Retinal pigment epithelial cell (primary cell): ENCODE measurements at places on chromosomes 7 and 10.

DNA sequence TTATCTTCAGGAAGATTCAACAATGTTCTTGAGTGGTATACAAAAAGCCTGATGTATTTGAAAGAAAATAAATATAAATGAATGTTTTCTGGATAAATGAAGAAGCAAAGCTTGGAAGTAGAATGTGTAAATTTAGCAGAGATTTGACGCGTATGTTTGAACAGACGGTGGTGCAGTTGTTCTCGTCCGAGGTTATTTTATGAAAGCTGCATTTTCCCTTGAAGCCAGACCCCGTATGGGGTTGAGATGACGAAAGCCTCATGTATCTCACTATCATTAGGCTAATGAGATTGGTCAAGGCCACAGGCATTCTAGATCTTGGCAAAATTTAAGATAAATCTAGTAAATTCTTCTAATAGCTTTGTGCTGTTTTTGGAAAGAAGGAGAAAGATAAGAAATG is 195.2 kb downstream of the NXPH1 start:
- DNase-seq = no peak

DNA sequence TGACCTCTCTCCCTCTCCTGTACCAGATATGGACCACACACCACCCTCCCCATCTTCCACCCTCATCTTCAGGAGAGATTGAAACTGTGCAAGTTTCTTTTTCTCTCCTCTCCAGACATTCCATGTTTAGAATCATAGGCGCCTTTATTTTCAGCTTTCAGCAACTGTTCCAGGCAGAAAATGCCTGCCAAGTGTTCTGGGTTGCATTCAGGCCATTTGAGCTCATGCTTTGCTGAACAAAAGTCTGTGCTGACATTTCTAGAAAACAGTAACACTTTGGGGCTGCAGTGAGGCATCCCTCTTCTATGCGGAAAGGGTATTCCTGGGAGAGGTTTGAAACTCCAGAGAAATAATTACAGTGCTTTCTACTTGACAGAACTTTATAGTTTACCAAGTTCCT is 361.7 kb downstream of the GPAM start:
- DNase-seq = no peak

DNA sequence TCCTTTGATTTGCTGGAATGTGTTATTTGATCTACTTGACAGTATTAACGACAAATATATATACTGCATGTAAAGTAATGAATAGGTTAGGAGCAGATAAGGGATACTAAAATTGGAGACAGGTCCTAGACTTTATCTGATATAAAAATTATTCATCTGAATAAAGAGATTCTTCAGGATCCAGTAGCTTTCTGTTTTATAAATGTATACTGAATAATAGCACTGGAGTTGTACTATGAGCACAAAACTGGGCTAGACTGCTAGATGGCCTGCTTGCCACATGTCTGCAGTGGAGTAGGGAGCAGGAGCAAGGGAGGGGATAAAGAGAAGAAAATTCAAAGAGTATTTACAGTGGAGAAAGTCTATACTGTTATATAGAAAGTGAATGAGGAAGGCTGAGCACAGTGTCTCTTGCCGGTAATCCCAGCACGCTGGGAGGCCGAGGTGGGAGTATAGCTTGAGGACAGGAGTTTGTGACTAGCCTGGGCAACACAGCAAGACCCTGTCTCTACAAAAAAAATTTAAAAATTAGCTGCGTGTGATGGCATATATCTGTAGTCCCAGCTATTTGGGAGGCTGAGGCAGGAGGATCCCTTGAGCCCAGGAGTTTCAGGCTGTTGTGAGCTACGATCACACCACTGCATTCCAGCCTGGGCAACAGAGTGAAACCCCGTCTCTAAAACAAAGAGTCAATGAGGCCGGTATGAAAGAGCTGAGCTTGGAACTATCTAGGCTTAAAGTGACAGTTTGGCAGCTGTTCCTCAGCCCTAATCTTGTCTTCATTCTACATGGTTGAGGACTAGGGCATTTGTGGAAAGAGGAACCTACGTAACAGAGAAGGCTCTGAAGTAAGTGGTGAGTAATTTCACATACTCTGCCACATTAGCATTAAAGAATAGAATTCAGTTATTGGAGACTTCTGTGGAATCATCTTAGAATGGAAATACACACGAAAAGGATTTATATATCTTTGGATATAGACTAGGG is 41.8 kb downstream of the CD36 start:
- DNase-seq = no peak

GRCh38 chr7:124800386-124800785 is 34.8 kb upstream of the GPR37 start:
- no peak for DNase-seq

DNA sequence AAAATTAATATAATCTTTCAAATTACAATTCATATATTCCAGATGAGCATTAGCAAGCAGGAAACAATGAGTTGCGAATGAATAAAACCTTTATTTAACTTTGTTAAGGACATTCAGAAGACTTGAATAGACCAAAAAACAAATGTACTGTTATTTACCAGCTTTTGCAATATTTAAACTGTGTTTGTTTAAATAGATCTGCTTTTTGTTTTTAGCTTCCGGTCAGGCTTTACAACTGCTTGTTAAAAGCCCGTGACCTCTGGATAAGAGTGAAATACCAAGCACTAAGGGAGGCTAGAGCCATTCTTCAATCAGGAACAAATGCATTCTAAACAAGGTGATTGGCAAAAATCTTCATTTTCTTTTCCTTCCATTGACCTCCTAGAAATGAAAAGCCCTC is 184.9 kb upstream of the GNAI1 start:
- no peak for DNase-seq

- DNase-seq = no peak
Measured at GRCh38 chr10:128055061-128055868, 71.0 kb downstream of the MKI67 start.

DNA sequence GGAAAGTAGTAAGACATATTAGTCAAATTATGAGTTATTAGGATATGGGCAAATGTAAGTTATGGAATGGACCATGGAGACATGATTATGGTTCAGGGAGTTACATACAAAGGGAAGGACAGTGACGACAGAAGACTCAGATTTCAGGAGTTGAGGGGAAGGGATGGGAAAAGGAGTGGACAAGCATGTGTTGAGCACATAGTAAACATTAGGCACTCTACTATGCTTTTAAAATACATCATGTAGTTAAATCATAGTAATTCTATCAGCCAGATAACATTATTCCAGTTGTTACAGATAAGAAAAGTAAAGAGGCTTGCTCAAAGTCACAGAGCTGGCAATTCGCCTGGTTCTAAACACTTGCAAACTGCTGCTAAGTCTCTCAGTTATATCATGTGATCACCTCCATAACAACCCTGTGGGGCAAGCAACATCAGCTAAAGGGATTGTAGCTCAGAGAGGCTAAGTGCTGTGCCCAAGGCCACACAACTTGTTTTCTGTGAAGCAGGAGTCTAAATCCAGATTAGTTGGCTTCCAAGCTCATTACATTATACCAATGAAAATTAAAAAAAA is 115.2 kb upstream of the MDFIC start:
- peak; percentile 55 for DNase-seq

DNA sequence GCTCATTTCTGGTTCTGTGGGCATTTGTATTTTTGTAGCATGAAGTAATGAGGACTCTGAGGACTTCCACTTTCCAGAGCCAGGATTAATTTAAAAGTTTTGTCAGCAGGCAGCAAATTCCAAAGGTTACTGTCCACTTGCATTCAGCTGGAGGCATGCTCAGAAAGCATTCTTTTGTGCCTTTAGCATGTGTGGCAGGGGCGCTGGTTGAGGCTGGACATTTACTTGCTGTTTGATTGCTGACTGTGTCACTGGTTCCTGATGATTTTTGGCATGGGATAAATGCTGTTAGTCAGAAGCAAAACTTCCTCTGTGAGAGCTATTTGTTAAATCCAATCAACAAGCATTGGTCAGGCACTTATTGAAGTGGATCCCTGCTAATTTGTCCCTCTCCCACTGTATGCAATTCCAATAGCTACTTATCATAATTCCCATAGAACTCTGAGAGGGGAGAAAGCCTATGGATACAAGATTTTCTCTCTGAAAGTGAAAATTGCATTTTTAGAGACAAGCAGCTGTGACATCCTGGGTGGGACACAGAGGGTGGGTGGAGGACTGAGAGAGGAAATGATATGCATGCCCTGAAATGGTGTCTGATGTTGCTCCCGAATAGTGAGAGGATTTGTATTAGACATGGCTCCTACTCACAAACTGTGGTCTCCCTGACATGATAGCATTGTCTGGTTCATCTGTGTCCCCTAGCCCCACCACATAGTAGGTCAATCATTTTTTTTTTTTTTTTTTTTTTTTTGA is 161.2 kb upstream of the WDR11 start:
- no peak for DNase-seq

DNA sequence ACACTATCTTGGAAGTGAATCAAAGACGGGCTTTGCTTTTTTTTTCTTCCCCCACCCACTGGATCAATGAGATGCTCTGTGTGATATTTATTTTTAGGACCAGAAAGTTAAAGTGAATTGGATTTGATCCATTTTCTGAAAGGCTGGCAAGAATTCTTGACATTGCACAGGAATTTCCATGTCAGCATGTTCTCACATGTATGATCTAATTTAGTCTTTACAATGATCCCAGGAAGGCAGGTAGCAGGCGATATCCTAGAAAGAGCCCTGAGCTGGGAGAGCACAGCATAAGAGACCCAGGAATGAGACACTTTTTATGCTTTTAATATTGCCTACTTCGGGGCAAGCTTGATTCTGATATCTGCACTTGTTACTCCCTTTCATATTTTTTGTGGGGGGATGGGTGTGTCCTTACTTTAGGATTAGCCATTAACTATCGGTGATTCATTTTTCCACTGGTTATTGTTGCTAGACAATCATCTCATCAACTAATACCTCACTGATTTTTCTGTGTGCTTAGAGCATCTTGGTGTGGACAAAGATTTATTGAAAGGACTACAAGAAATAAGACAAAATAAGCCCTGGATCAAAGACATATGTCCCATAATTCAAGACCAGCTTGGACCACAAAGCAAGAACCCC is 58.1 kb downstream of the NRP1 start:
- no peak for DNase-seq

GRCh38 chr10:44724415-44725174 is 186.5 kb upstream of the TMEM72 start:
- DNase-seq = peak; percentile 66
